ENCODE measurements at places on chromosomes 4 and X.

DNA sequence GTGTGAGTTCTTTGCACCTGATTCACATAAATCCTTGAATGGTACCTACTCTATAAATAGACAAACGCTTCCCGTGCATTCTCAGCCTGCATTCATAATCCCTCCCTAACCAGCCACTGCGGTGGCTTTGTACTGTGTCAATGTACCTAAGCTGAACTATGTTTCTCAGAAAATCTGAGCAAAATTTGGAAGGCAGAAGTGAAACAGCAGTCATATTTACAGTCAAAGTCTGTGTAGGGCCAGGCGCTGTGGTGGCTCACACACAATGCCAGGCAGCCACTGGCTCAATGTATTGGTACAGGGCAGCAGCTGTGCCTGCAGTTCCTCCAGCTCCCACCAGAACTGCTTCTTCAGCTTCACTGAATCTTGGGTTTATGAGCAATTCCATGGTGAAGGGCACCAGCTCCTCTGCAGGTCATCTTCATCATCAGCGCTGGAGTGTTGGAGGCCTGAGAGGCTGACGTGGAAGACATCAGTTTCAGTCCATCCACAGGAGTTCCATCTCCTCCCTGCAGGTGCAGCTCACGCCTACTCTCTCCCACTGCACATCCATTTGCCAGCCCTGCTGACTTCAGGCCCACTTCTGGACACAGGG lies 32.3 kb upstream of the IRF2 start:
- DNase-seq = peak; percentile 68

DNA sequence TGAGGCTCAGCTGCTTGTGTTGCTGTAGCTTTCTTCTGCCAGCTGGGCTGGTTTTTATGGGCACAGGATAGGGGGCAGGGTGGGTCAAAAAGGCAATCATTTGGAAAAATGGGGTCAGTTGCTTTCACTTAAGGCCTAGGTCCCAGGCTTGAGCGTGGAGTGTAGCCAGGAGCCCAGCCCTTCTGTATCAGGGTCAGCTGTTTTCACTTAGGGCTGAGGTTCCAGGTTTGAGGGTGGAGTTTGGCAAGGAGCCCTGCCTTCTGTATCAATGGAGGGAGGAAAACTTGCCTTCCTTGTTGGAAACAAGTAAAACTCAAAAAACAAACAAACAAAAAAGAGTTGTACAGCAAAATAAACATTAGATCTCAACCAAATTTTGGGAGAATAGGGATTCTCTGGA lies 37.0 kb upstream of the UGT8 start:
- DNase-seq = no peak

DNA sequence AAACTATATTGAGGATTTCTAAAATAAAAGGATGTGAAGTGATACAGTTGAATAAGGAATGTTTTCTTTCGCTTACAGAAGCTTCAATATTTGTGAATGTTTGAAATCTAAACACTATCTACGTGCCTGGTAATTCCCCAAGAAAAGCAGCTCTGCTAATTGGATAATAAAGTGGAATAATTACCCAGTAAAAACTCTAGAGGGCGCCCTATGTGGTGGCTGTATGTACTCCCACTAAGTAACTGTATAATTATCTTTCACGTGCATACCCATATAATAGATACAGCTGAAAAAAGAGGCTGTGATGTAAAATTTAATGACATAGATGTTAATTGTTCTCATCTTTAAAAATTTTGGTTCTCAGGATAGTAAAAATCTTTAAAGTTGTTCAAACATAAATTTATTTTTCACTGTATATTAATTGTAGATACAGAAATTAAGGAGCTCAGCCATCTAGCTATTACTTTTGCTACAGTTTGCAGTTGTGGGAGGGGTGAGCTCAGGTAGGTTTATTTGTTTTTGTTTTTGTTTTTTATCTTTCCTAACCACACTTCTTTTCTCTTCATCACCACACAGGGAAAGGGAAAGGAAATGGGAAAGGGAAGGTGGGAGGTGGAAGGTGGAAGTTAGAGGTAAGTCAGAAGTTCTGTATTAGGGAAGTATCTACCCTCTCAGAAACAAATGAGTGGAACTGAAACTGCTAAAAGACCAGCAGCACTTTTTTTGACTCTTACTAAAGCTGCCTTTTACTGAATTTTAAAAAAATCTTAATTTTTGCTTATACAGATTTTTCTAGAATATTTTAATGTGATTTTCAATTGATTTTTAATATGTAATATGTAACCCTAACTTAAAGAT lies 151.7 kb upstream of the RPS6KA6 start:
- no peak for DNase-seq

DNA sequence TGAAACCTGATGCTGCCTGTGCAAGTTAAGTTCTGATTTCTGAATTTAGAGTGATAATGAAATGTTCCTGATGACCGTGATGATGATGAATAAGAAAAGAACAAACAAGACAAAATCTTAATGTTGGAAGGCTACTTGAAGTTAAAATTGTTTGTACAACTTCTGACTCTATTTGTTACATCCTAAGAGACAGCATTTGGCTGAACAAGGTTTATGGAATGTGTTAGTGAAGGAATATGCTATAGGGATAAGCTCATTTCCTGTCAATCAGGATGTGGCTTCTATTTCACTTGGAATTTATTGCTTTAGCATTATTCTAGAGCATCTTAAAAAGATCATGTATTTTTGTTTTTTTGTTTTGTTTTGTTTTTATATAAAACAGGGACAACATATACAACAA lies 267.5 kb downstream of the FAT4 start:
- no peak for DNase-seq
